ENCODE measurements at places on chromosomes 7 and 10. TPM values are rescaled to one million over a fixed set of nuclear protein-coding genes. Genes with fewer than 3 reads are reported as not detected.

Gene CTAGE4
- 0.24 TPM for total RNA-seq

DNA sequence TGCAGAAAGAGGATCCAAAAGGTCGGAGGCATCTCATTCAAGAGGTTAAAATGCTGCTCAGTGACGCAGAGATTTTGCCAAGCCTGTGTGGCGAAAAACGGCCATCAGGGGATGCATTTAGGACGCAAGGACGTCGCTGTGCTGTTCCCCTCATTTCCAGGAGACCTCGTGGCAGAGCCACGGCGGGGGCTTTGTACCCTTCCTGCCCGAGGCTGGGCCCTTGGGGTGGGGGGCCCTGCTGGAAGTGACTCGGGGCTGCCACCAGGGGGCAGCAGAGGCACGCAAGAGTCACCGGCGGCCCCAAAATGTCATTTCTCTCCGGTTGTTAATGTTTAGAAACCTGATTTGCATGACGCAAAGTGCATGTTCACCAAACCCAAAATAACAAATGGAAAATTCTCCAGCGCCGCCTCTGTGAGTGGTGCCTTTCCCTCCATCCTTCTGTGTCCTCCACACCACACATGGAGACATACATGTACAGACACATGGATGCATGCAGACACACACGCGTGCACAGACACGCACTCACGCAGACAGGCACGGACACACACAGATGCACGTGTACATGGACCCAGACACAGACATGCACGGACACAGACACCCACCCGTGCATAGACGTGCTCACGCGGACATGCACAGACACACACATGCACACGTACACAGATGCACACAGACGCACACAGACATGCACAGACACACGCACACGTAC lies 51.0 kb upstream of the NKX6-2 start:
- peak; percentile 76 for DNase-seq

DNA sequence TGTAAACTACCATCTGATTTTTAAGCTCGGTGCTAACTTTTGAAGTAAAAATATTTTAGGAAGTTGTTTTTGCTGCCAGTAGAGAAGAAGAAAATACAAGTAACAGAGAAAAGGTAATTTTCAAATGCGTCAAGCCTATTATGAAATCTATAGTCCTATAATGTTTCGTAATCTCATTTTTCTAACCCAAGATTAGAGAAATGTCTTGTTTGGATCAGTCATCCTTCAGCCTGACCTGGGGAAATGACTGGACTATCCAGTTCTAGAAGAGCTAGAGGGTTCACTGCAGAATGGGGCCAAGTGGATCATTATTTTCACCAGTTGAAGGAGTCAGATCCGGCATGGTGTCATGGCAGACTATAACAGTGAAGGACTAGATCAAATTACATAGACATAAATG lies 62.7 kb upstream of the FGL2 start:
- DNase-seq: no peak

- no peak for DNase-seq
Observed at GRCh38 chr7:15925608-15926007, 239.1 kb upstream of the MEOX2 start.

GRCh38 chr7:36305648-36306047 lies 84.0 kb upstream of the ANLN start:
- DNase-seq: no peak

DNA sequence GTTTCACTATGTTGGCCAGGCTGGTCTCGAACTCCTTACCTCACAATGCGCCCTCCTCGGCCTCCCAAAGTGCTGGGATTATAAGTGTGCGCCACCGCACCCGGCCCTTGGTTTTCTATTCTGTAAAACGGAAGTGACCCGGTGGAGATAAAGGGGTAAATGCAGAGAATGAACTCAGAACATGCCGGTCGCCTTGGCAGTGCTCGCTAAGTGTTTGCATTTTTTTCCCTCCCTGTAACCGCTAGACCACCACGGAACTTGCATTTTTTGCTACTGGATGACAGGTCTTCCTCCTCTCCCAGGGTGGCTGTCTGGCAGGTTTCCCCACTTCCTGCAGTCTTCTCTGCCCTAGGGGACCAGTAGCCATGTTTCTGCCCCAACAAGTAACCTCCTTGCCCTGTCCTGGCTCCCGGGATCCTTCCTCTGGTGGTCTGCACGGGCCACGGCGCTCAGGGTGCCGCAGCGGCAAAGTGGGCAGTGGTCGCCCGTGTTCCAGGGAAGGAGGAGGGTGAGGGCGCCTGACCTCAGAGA lies 18.8 kb upstream of the GNA12 start:
- no peak for DNase-seq

Gene CCDC3
- total RNA-seq: 6.4 TPM

DNA sequence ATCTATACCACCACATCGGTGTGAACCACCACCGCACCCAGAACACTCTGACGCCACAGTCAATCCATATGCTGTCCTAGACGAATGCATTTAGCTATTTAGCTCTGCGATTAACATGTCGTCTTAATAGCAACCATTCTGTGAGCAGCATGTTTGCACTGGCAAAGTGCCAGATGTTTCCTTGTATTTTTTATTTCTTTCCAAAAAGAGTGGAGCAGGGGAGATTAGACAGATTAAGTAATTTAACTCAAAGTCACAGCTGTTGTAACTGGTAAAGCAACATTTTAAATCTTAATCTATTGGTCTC lies 57.0 kb upstream of the ARL4A start:
- no peak for DNase-seq

DNA sequence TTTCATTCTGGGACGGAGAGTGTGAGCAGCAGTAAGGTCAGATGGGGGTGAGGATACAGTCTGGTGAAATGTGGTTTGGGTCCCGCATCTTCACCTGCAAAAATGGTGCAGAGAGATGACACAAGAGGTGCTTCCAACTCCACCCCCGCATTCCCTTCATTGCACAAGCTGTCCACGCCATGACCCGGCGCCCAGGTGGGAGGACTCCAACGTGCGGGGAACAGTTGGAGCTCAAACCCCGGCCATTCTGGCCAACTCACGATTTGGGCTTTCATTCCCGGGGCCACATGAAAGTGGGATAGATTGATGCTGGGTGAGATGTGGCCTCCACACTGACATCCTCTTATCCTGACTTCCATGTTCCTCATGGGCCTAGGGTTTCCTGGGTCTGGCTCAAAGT lies 34.6 kb upstream of the ZNF273 start:
- DNase-seq: no peak

Gene SLC18A2
- 0.24 TPM for total RNA-seq

Data from cardiac septum (tissue), 1 donor.